ENCODE measurements at places on chromosomes 16 and 17. TPM values are rescaled to one million over a fixed set of nuclear protein-coding genes. Genes with fewer than 3 reads are reported as not detected.
A peak's percentile ranks its signal among the peaks of the same experiment; 100 is the strongest.

DNA sequence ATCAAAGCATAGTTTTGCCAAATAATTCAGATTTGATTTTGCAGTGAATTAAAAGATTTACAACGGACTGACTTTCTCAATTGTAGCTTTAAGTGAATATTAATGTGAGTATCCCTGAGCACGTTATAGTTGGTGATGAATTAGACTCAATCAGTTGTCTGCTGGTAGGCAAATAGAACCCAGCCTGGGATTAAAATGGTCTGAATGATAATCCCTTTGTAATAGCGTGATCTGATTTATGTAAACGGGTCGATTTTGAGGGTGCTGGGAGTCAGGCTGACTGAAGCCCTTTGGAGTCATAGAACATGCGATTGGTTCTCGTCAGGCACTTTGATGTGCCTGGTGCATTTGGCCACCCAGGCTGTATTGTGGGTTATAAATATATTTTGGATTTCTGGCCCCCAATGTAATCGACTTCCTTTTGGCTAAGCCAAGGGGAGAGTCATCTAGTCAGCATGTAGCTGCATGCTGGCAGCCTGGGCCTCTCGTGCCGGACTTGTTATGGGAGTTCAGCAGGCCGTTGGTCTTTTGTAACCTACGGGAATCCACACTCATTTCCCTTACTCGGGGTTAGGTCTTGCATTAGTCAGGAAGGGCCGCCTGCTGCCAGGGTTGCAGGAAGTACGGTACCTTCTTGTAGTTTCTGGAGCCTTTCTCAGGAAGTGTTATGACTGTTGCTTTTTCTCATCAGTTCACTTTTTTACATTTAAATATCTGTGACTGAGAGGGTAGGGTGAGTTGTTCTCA, 5.4 kb downstream of the PGS1 start:
- DNase-seq, result peak; percentile 93

Gene EFCAB13
- 8.7 TPM for total RNA-seq

Gene SLFN12
- 12.6 TPM for total RNA-seq

DNA sequence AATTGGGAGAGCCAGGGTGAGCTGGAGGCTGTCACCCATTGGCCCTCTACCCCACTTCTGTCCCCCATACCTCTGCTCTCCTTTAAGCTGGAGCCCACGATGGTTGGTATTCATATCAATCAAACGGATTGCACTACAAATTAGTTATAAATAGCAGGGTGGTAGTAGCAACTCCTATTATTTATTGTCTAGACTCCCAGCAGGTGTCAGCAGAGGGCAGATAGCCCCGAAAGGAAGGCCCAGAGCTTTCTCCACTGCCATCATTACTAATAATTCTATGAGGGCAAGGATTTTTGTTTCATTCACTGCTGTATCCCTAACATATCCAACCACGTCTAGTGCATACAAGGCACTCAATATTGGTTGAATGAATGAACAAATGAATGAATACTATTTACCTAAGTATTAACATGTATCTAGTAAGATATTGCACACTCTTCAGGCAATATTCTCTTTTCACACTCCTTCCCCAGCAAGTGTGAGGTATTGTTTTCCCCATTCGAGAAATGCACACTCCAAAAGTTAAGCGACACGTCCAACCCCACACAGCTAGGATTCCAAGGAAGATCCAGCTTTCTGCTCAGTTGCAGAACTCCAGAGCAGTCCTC, 6.3 kb downstream of the C17orf50 start:
- DNase-seq, result no peak

- DNase-seq, result no peak
These were observed 12.5 kb downstream of the RGS11 start for GRCh38 chr16:263182-263774.

Gene CFAP97D1
- total RNA-seq, result not detected

GRCh38 chr17:64202683-64203344, 60.2 kb downstream of the TEX2 start:
- DNase-seq, result no peak

Measured in sigmoid colon (tissue), 7 donors.